ENCODE measurements at places on chromosomes 16 and 17.

DNA sequence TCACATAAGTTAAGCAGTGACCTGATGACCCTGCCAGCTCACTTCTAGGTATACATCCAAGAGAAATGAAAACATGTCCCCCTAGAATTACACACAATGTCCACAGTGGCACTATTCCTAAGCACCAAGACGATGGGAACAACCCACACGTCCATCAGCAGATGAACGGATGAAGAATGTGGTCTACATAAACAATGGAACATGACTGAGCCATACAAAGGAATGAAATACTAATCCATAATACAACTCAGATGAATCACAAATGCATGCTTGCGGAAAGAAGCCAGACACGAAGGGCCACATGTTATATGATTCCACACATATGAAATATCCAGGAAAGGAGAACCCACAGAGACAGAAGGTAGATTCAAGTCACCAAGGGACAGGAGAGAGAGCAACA is 17.4 kb downstream of the USP22 start:
- DNase-seq: no peak

DNA sequence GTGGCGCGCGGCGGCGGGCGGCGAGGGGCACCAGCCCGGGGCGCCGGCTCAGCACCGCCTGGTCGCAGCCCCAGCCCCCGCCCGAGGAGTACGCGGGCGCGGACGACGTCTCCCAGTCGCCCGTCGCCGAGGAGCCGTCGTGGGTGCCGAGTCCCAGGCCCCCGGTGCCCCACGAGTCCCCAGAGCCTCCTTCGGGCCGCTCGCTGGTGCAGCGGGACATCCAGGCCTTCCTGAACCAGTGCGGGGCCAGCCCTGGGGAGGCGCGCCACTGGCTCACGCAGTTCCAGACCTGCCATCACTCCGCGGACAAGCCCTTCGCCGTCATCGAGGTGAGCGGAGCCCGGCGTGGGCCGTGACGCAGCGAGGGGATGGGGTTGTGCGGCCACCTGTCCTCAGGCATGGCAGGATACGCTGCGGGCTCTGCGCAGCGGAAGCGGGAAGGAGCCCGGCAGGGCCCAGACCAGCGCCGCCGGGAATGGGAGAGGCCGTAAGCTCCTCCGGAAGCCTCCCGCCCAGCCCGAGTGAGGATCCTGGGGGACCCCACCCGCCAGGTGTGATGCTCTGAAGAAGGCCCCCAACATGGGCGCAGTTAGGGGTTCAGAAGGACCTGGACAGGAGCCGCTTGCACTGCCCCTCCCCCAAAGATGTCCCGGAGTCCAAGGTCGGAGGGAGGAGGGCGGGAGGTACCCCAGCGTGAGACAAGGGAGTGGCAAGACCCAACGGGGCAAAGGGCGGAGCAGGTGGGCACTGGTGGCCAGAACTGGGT is 522 bp downstream of the NAGS start:
- no peak for DNase-seq

DNA sequence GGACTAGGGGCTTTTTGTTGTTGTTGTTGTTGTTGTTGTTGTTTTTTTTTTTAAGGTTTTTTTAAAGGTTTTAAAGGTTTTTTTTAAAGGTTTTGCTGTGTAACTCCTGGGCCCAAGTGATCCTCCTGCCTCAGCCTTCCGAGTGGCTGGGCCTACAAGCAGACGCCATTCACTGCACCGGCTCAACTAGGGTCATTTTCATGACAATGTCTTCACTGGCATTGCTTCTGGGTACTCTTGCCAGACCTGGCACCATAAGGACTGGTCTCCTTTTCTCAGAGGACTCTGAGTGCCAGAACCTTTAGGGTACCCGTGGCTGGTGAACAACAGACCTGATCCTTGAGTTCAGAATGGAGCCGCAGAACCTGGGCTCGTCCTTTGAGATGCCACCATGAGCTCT is 20.4 kb downstream of the POLR3E start:
- no peak for DNase-seq

- no peak for DNase-seq
Observed at GRCh38 chr17:82097919-82098168, 192 bp downstream of the FASN start.

GRCh38 chr17:77889135-77889505 is 69.4 kb upstream of the TNRC6C start:
- no peak for DNase-seq

DNA sequence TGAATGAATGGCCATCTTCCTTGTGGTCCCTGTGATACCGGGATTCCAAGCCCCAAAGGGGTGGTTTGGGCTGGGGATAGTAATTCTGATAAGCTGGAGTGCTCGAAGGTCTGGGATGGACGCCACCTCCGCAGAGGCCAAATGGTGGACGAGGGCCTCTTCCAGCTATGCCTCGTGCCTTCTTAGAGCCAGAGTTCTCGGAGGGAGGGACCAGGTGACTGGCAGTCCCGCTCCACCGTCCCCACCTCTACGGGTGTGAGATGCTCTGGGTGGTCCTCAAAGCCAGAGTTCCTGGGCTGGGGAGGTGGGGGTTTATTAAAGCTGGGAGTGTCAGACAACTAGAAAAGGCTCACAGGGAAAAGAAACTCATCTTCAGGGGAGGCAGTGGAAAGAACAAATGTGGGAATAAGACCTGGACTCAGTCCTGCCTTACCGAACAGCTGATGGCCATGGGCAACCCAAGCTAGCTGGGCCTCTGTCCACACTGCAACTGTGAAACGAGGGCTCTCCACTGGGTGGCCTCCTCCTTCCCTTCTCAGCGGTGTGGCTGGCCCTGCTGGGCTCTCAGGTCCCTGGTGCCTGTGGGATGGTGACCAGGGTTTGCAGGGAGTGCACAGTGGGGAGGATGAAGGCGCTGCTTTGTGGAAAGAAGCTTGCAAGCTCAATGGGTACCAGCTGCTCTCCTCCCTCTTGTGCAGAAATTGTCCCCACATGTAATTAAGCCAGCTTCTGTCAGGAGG is 75.2 kb downstream of the N4BP1 start:
- DNase-seq: no peak

GRCh38 chr17:77726549-77727006 is 231.9 kb upstream of the TNRC6C start:
- DNase-seq: no peak

GRCh38 chr17:77707546-77707945 is 251.0 kb upstream of the TNRC6C start:
- no peak for DNase-seq

DNA sequence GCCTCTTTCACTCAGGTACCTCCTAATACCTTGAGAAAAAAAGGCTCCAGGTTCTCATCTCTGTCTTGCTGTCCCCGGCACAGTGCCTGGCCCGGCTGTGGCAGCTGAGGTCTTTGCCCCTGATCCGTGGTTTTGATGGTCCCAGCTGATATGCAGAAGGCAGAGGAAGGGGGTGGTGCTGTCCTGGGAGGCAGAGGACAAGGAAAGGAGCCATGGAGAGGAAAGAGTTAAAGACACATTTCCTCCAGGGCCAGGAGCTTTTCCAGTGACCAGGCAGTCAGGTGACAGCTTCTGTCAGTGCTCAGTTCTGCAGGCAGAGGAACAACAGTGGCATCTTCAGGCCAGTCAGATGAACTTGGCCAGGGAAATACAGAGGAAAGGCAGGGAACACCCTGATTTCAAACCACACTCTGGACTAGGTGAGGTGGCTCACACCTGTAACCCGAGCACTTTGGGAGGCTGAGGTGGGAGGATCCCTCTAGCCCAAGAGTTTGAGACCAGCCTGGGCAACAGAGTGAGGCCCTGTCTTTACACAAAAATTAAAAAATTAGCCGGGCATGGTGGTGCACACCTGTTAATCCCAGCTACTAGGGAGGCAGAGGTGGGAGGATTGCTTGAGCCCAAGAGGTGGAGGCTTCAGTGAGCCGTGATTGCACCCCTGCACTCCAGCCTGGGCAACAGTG is 3.3 kb upstream of the COG1 start:
- no peak for DNase-seq

GRCh38 chr16:16021988-16022682 is 72.7 kb downstream of the ABCC1 start:
- no peak for DNase-seq

- DNase-seq: no peak
Observed at GRCh38 chr16:67395105-67395457, 1.8 kb upstream of the TPPP3 start.

- DNase-seq: no peak
Observed at GRCh38 chr17:44932096-44932786, 15.3 kb downstream of the KIF18B start.

DNA sequence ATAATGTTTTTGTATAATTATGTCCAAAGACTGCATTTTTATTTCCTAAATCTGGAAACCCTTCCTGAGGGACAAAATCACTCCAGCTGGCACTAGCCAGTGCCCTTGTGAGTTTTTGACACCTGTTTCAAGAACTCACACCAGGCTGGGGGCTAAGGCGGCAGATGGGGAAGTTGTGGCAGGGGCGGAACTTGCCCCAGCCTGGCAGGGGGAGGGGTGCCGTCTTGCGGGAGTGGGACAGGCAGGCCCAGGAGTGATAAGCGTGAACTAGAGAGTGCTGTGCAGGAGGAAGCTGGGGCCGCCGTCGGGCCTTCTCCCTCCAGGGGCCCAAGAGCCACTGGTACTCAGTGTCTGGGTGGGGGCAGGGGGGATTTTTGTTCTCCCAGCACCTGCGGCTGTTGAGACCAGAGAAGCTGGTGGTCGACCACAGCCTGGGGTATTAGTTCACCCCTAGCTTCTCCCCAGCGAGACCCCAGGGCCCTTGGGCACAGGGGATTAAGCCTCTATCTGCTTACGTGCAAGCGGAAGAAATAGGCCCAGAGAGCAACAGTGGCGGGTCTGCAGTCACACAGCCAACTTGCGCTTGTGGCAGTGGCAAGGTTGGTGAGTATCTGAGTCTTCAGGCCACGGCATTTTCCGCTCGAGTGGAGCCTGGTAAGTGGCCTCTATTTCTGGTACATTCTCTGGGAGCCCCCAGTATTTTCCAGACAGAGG is 40.2 kb upstream of the PLCG2 start:
- DNase-seq: no peak

GRCh38 chr17:75697651-75698291 is 23.5 kb upstream of the ITGB4 start:
- DNase-seq: no peak

DNA sequence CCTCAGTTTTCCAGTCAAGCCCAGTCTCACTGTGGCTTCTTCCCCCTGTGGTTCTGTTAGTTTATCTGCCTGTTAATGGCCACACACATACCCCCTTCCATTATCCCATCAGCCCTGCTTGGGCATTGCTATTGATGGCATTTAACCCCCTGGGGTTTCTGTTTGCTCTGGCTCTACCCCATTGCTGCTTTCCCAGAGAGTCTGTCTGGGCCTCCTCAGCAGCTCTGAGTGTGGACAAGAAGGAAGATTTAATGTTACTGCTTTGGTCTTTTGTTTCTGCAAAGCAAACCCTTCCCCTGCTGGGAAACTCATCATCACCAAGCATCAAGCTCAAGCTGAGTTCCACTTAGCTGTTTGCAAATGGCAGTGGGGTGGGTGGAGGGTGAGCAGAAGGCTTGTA is 162.7 kb downstream of the CCT6B start:
- no peak for DNase-seq

GRCh38 chr16:48082516-48082915 is 73.3 kb downstream of the ABCC12 start:
- DNase-seq: no peak

DNA sequence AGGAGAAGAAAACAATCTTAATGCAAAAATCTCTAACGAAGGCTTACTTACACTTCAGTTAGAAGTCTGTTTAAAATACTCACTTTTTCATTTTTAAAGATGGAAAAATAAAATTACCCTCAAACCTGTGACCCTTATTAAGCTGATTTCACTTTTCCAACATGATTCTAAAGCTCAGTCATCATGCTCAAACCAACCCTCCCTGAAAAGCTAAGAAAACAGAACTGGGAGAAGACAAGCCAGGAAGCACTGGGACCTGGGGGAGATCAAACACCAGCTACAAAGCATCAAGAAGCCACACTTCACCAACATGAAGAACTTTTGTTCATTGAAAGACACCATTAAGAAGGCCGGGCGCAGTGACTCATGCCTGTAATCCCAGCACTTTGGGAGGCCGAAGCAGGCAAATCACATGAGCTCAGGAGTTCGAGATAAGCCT is 88.8 kb downstream of the LITAF start:
- no peak for DNase-seq

GRCh38 chr16:12494661-12495060 is 309.0 kb downstream of the CPPED1 start:
- DNase-seq: no peak

All from stimulated activated CD8-positive, alpha-beta memory T cell treated with anti-CD3 and anti-CD28 coated beads, Interleukin-4, amount 100 ng/mL, for 4 hours (primary cell).